Frontal cortex (tissue), 4 donors: ENCODE measurements at places on chromosomes 4 and X. TPM values are rescaled to one million over a fixed set of nuclear protein-coding genes. Genes with fewer than 3 reads are reported as not detected.

Gene CTSO
- total RNA-seq = 7.3 TPM

Gene BEX5
- total RNA-seq = 55.4 TPM

Gene PCSK1N
- total RNA-seq = 53.8 TPM

Gene MAB21L2
- under 0.01 TPM for total RNA-seq

Gene UBA6
- total RNA-seq = 115 TPM

Gene PASD1
- total RNA-seq = not detected

Gene CFP
- 0.82 TPM for total RNA-seq

Gene SPACA5
- total RNA-seq = not detected

Gene FABP2
- not detected for total RNA-seq

Gene NAA11
- not detected for total RNA-seq

Gene MAGEA12
- not detected for total RNA-seq

Gene GLRA2
- 113 TPM for total RNA-seq

Gene DMD
- 56.7 TPM for total RNA-seq

Gene NEUROG2
- 36.7 TPM for total RNA-seq

- DNase-seq = no peak
Measured at GRCh38 chr4:188783175-188783574, 643.9 kb downstream of the TRIML1 start.

DNA sequence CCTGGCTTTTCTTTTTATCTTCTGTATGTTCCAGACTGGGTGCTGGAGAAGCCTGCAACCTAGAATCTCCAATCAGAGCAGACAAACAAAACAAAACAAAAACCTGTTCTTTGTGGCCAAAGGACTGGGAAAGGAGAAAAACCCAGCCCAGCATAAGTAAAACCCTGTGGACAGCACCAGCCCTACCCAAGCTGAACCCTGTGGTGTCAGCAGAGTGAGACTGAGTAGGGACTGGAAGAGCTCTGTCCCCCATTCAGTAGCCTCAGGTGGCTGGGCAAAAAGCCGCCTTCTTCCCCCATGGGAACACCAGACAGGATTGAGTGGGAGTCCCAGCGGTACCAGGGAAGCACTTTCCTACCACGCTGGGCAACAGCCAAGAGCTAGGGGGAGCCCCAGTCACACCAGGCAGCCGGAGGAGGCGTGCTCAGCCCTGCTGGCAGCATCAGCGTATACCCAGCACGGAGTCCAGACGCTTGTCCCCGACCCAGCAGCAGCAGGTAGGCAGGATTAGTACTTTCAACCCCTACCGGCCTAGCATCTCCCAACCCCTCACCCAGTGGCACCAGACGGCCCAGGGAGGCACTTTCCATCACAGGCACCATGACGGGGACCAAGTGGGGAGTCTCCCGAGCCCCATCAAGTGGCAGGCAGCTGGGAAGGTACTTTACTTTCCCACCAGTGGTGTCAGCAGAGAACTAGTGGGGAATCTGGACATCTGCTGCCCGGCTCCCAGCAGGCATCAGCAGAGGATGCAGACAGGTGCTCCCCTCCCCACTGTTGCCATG, 8.6 kb upstream of the JADE3 start:
- peak; percentile 66 for DNase-seq

DNA sequence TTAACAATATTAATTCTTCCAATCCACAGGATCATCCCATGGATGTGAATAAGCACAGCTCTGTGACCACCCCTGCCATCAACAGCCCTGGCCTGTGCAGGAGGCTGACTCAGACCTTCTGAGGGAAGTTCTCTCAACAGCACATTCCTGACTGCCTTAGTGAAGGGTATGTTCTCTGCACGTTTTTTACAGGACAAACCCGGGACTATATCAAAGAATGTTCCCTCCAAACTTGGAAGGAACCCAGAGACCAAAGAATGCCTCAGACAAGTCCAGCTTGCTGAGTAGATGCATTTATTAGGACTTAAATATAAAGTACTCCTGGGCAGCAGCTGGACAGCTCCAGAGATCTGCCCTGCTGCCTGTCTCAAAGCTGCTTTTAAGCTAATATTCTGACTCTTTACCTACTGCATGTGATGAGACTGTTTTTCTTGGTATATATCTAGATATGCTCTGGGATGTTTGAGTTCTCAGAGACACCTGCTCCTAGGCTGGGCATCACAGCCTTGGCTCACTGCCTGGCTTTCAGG, 1127.8 kb upstream of the PRKX start:
- DNase-seq = no peak

GRCh38 chrX:78119521-78120227, 15.6 kb downstream of the PGK1 start:
- no peak for DNase-seq

DNA sequence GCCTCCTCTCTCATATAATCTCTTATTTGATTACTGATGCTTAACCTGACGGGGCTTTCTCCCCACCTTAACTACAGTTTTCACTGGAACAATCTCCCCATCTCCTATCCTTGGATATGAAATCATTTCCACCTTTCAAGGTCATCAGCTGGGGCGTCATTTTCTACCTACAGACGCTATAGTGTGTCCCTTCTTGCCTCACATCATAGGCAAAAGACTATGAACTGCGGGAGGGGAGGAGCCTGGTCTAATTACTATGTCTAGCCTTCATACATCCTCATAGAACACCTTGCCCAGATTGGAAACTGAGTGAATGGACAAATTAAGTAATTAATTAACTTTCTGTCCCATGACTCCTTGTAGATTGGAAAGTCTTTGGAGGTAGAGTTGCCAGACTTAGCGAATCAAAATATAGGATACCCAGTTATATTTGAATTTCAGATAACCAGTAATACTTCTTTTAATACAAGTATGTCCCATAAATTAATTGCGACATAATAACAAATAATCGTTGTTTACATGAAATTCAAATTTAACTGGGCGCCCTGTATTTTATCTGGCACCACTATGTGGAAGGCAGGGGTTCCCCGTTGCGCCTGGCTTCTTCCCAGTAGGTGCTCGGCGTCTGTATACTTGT, 752 bp upstream of the ATP6AP2 start:
- no peak for DNase-seq

DNA sequence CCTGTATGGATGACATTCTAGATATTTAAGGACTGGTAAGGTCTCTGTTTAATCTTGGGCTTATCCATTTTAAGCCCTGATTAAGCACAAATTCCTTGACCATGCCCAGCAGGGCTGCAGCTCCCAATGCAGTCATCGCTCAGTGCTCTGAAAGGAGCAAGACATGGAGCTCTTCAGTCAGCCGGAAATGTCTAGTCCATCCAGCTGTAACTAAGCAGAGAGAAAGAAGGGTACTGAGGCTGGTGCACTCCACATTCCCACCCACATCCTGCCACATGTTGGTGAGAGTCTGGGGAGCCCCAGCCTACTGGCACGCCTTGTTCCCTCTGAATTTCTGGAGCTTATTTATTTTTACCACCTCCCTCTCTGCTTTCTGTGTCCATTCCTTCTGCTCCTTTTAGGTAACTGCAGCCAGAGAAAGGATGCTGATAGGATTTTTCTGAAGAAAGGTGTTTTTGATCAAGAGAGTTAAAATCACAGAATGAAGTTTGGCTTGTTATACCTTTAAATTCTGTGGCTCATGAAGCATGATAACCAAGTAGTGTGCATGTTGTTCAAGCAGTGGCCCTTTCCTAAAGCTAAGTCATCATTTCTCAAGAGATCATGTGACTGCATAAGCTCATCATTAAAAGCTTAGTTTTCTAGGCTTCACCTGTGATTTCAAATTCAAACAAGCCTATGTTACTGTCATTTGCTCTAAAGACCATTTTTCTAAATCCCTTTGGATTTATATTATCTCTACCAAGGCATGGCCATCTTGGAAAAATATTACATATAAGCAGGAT, 74.0 kb downstream of the GALNT7 start:
- no peak for DNase-seq

- DNase-seq = no peak
Measured at GRCh38 chr4:12555011-12555410, 929.1 kb downstream of the RAB28 start.

GRCh38 chrX:150460063-150460462, 96.9 kb downstream of the MAMLD1 start:
- no peak for DNase-seq

DNA sequence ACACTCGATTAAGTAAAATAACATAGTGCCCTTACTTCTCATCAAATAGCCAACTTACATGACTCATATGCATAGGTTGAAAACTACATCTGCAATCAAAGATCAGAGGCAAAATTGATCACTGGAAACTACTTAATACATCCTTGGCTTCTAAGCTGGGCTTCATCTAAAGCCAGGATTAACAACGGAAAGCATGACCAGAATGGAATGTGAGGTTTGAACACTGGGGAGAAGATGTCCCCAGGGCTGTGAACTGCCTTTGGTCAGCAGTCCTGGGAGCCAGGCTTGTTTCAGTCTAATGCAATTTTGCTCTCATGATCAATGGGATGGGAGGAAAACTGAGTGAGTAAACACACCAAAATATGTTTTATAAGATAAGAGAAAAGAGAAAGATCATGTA, 192.5 kb upstream of the TTC29 start:
- DNase-seq = no peak

GRCh38 chrX:48958635-48959094, 1.3 kb upstream of the OTUD5 start:
- DNase-seq = no peak

- no peak for DNase-seq
Measured at GRCh38 chr4:39259571-39260330, 77.4 kb downstream of the WDR19 start.

- DNase-seq = no peak
Measured at GRCh38 chrX:97234471-97235081, 350.9 kb downstream of the RPA4 start.

DNA sequence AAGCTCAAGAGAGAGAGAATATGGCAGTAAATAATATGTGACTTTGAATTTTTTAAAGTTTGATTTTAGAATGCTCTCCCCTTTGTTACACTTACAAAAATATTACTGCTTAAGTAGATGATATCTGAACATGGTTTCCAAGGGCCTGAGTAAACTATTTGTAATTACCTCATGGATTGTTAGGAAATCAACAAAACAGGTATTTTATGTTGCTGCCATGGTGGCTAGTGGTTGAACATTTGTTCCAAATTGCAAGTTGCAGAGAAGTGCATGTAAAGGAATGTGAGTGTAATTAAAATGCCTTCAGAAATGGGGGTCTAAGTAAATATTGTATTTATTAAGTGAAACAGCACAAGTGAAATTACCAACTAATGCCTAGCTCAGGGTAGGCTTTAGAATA, 27.6 kb downstream of the SEPTIN11 start:
- DNase-seq = no peak

DNA sequence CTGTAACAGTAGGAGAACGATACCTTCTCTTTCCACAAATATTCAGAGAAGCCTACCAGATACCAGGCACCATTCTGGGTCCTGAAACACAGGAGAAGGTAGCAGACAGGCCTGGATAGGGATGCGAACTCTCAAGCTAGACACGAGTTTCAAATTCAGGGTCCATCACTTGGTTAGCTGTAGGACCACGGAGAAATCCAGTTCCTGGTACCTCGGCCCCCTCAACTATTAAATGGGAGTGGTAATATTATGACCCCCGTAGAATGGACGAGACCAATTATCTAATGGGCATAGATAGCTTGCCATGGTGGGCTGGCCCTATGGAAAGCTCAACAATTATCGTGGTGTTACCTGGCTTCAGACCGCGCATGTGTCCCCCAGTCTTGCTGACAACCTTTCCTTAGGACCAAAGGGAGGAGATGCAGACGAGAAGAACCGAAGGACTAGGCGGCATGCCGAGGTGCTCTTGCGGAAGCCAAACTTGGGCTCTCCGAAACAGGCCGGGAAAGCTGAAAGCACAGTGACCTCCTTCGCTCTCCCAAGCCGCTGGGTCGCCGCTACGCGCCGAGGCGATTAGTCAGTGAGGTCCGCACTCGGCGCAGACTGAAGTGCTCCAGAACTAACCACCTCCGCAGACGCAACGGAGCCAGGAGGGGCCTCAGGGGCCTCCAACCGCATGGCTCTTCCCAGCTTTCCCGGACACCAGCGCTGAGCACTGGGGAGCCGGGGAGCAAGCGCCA, 19.6 kb downstream of the NKX3-2 start:
- no peak for DNase-seq

GRCh38 chr4:73230865-73231517, 27.6 kb downstream of the ANKRD17 start:
- DNase-seq = no peak

- DNase-seq = no peak
Measured at GRCh38 chr4:97121493-97121892, 1021.8 kb downstream of the STPG2 start.

- no peak for DNase-seq
Measured at GRCh38 chrX:6729626-6730025, 194.7 kb upstream of the VCX3A start.

- no peak for DNase-seq
Measured at GRCh38 chr4:5461477-5461876, 246.9 kb downstream of the EVC2 start.

- no peak for DNase-seq
Measured at GRCh38 chr4:5473125-5473524, 235.2 kb downstream of the EVC2 start.

- no peak for DNase-seq
Measured at GRCh38 chr4:38009421-38009820, 49.2 kb downstream of the PTTG2 start.

GRCh38 chrX:16873106-16873505, 2.9 kb upstream of the RBBP7 start:
- DNase-seq = no peak

DNA sequence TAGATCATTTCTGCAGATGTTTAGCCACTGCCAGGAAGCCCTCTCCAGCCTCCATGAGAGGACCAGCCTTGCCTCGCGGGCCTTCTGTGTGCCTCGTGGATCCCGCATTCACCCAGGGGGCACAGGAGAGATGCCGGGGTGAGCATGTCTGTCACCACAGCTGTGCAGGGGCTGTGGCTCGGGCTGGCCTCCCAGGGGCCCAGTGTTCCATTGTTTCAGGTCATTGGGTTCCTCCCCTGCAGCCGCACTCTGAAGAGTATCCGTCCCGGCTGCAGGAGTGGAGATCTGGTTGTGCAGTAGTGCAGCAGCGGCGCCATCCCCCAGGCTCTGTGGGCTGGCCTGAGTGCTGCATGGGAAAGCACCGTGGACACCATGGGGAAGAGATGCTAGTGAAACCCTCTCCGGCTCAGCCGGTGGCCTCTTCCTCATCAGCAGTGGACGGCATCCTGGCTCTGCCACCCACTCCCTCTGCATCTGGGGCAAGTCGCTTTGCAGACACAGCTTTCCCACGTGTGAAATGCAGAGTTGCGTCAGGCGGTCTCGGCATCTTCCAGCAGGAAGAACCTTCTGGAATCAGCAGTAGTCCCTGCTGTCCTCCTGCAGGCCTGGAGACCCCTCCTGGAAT, 29.1 kb downstream of the TBC1D14 start:
- no peak for DNase-seq

DNA sequence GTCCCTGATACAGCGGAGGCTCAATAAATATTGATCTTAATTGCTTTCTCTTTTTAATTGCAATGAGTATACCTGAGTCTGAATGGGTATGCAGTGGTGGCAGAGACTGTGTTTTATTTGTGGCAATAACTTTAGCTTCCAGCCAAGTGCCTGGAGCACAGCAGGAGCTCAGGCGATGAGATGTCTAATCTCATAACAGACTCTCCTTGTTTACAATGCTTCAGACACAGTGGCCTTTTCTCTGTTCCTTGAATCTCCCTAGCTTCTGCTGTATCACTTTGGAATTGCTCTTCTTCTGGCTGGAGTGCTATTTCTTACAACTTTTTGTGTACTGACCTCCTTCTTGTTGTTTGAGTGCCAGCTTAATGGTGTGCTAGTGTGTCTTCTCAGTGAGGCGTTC, 91.5 kb upstream of the UNC5C start:
- no peak for DNase-seq

- DNase-seq = peak; percentile 73
Measured at GRCh38 chr4:8188743-8189550, 10.1 kb upstream of the SH3TC1 start.
